ENCODE measurements at places on chromosomes 2 and 18.

- no peak for DNase-seq
Observed at GRCh38 chr2:5121121-5121520, 571.1 kb upstream of the SOX11 start.

- DNase-seq = no peak
Observed at GRCh38 chr2:15158100-15158499, 403.0 kb downstream of the NBAS start.

- no peak for DNase-seq
Observed at GRCh38 chr2:74915743-74916142, 42.7 kb upstream of the POLE4 start.

DNA sequence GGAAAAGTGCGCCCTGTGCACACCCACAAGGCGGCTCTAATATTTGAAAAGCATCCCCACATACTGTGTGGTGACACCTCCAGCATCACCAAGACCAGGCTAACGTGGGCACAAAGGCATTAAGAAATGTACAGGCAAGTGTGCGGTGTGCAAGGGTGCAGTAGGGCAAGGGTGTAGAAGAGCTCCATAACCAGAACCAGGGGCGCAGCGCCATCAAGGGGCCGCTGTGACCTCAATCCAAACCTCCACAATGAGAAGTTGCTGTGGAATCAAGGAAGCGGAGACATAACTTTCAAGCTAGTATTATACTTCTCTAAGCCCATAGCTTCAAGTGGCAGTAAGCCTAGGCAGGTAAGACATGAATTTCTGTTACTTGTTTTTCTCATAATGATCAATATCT lies 13.0 kb downstream of the L3MBTL4 start:
- no peak for DNase-seq

DNA sequence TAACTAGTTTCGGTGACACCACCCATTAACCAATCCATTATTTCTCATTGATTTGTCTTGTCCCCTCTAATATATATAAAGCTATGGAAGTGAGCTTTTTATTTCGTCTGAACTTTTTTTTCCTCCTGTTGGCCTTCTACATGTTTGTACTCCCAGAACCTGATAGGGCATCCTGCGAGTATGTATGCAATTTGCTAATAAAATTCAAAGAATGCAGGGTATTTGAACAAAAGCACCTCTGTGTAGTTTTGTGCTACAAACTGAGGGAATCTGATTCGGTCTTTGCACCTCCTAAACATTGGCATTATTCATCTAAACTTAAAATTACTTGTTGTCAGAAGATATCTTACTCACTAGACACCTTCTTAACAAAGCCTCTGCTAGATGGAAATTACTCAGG lies 242.9 kb upstream of the TMEFF2 start:
- DNase-seq = no peak

Data from naive B cell (primary cell).